ENCODE measurements at places on chromosomes 3 and 15.

DNA sequence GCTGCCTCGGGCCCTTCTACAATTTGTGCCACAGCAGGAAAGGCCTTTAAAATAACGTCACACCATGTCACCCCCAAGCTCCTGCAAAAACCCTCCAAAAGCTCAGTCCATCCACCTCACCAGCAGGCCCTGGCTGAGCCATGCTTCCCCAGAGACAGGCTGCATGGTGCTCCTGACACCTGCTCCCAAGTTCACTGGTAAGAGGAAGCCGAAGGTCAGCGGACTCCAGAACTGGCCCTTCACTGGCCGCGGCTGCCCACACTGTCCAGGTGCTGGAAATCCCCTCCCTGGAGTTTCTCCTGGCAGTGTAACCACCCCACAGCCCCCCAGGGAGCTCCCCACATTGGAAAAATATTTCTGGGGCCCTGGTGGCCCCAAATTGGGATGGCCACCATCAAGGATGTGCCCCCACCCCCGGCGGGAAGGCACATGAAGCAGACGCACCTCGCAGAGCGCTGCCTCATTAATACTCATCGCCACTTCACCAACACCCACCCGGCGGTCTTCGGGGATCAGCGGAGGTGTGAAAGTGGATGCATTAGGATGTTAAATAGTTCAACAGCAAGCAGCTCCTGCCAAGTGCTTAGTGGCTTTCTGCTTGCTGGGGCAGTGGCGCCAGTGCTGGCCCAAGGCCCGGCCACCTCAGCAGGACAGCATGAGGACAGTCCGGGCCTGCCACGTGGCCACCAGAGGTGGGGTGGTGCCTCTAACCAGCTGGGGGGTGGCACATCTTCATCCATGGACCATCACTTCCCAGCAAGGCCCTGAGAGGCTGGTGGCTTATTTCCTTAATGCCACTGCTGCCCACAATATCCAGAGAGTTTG lies 146.1 kb upstream of the IQSEC1 start:
- DNase-seq = no peak

DNA sequence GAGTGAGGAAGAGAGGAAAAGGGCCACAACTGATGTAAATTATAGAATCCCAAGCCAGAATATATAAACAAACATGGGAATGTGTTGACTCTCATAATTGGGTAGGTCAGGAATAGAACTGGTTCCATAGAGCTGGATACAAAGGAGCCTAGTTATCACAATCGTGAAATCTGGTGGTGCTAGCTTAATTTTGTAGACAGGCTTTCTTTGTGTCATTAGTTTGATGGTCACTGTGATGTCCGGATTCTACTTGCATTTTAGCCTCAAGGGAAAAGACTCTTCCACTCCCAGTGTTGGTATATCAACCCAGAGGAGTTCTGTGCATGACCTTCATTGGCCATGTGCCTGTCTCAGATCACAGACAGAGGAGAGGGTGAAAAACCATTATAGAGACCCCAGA lies 81.8 kb downstream of the NLGN1 start:
- DNase-seq = no peak

DNA sequence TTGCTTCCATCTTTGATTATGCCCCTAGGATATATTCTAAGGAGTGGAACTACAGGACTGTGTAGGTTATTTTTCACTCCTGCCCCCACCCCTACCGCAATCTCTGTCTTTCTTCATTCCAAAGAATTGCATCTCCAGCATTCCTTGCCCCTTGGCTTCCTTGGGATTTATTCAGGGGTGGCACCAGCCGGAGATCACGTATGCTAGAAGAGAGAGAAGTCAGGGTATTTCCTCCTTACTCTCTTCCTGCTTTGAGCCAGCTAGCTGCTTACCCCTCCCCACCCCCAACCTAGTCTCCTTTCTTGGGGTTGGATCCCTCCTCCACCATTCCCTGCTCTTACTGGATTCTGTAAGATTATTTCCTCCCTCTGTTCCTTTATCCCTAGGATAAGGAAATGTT lies 35.0 kb upstream of the DENND4A start:
- DNase-seq = no peak

- DNase-seq = no peak
These were observed 344.6 kb downstream of the SV2B start for GRCh38 chr15:91444656-91445055.

GRCh38 chr3:29332195-29332637 lies 51.3 kb downstream of the RBMS3 start:
- no peak for DNase-seq

GRCh38 chr15:78907577-78907976 lies 34.9 kb downstream of the MORF4L1 start:
- DNase-seq = no peak

- no peak for DNase-seq
These were observed 84.3 kb downstream of the KCNH8 start for GRCh38 chr3:19232566-19232965.

DNA sequence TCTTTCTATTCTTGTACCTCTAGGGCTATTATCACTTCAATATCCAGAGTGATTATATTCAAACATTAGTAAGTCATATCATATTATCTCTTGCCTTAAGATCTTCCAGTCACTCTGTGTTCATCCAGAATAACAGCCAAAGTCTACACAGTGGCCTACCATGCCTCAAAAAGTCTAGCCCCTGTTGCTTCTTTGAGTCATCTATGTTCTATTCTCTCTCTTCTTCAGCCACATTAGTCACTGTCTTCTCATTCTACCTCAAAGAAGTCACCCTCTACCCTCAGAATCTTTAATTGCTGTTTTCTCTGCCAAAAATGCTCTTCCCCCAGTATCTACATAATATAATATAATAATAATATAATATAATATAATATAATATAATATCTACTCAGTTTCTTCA lies 356.0 kb downstream of the NLGN1 start:
- DNase-seq = no peak

DNA sequence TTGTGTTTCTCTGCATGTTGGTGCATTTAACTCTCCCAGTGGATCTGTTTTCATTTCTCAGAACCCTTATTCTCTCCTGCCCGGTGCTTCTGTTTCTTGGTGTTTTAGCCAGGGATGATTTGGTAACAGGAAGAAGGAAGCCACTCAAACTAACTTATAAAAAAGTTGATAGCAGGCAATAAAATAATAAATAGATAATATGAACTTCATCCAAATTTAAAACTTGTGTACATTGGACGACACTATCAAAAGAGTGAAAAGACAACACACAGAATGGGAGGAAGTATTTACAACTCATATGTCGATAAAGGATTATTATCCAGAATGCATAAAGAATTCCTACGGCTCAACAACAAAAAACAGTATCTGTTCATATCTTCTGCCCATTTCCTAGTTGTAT lies 37.3 kb upstream of the CHRNA7 start:
- no peak for DNase-seq

- no peak for DNase-seq
These were observed 72.8 kb downstream of the VGLL4 start for GRCh38 chr3:11570789-11571495.

DNA sequence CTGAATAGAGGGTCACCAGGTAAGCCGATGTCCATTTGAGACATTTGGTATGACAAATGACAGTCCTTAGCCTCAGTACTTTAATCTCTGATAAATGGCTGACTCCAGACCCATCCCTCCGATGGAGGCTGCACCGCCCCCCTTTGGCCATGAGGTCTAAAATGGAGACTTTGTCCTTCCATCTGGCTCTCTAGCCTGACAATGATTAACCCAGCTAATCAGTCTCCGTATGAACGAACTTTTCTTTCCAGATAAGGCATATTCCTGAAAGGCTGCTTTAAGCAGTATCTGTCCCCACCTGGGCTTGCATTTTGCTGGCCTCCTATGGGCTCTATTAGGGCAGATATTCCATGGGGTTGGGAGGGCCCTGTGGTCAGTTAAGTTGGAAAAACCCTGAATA lies 10.8 kb upstream of the MYZAP start:
- no peak for DNase-seq

Measured in smooth muscle cell of the brain vasculature (primary cell).